ENCODE measurements at places on chromosomes 1 and 21.

GRCh38 chr1:214270097-214270650 lies 10.8 kb upstream of the SMYD2 start:
- no peak for DNase-seq

DNA sequence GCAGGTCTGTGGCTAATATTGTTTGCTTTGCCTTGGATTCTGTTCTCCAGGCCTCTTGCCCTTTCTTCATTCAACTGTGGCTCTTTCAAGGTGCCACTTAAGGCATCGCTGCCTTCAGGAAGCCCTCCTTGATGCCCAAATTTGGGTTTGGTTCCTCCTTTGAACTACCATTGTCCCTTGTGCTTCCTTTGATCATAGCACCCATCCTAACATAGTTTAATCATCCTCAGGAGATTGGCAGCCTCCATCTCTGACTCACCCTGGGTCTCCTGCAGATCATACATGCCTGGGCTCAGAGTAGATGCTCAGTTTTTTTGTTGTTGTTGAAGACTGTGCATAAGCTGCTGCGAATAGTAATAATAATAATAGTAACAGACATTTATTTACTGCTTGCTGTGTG lies 54.4 kb upstream of the ACOT11 start:
- DNase-seq: no peak

DNA sequence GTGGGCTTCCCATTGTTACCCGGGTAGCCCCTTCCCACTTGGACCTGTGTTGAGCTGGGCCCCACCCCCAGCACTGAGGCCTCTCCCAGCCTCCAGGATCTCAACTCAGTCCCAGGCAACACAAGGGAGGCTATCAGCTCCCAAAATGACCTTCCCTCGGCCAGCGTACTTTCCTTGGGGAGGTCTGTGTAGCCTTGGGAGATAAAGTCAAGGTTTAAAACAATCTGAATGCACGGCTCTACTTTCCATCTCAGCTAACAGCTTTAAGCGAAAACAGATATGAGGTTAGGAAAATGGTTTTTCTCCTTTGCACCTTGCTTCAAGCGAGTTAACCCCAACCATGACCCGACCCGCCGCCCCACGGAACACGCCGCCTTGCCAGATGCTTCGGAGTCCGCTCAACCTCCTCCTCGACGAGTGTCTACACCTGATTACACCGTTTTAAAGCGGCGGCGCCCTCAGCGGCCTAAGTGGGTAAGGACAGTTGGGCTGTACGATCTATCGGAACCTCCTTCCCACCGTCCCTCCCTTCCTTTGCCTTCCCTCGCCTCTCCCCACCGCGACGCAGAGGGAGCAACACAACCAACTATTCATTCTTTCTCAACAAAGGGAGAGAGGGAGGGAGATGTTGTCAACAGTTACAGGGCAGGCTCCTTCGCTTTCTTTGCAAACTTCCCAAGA lies 1.1 kb downstream of the BCAR3 start:
- peak; percentile 35 for DNase-seq

DNA sequence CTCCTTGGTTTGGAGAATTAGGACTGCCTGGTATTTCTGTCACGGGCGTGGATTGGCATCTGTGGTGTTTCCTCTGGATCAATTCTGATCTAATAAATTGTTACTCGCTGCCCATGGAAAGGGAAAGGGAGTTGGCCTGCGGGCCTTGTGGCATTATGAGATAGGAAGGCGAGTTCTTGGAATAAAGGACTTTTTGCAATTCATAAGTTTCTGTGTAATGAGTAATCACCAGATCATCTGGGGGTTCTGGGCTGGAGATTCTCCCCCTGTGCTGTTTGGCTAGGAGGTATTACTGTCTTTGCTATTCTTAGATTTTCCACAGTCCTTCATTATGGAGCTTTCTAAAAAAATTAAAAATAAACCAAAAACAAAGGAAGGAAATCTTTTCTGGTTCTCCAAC lies 315.9 kb downstream of the CAMTA1 start:
- DNase-seq: no peak

- no peak for DNase-seq
Measured at GRCh38 chr1:79044974-79045650, 38.6 kb upstream of the ADGRL4 start.

DNA sequence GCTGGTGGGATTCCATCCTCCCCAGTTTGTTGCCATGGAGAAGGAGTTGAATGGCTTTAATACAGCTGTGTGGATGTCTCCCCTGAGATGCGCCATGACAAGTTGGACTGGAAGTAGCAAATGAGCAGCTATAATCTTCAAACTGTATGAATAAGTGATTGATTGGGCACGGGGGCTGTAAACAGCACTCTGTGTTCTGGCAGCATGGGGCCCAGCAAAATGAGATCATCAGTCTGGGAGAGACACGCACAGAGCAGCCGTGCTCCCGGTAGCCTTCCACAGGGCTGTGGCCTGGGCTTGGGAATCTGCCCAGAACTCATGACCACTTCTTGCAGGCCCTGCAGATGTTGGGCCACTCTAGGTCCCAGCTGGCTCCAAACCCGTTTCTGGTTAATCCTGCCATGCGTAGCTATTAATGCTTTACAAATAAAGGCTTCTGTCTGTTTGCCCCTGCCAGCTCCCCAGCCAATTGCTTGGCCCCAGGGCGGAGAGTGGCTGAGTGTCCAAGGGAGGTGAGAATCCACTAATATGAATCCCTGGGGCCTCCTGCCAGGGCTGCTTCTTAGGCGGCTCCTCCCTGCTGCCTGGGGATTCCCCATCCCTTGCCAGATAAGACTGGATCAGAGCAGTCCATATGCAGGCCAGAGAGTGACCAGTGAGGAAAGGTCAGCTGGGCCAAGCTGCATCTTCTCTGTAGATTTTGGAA lies 642.9 kb downstream of the AJAP1 start:
- no peak for DNase-seq

DNA sequence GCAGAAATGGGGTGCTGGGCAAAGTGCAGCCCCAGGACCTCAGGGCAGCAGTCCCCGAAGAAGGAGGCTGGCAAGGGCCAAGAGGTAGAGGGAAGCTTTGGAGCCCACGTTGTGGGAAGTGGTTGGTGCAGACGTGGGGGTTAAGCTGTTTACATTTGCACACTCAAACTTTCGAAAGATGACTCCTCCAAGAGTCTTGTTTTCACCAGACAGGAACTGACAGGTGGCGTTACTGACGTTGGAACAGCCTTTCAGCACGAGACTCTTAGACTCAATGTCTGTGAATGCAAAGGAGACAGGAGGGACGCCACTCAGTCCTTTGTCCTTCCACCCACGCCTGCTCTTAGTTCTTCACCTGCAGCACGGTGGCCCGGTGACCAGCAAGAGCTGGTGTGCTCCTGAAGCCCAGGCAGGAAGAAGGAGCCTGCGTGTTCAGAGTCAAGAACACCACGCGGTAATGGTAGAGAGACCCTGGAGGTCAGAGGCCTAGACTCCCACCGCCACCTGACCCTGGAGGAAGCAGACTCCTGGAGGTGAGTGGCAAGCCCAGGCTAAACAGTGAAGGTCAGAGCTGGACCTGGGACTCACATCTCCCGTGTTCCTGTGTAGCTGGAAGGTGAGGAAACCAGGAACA lies 15.9 kb downstream of the LYPD8 start:
- no peak for DNase-seq

- no peak for DNase-seq
Measured at GRCh38 chr1:183884526-183884925, 79.6 kb downstream of the RGL1 start.

GRCh38 chr1:204818998-204819397 lies 51.7 kb upstream of the NFASC start:
- no peak for DNase-seq

DNA sequence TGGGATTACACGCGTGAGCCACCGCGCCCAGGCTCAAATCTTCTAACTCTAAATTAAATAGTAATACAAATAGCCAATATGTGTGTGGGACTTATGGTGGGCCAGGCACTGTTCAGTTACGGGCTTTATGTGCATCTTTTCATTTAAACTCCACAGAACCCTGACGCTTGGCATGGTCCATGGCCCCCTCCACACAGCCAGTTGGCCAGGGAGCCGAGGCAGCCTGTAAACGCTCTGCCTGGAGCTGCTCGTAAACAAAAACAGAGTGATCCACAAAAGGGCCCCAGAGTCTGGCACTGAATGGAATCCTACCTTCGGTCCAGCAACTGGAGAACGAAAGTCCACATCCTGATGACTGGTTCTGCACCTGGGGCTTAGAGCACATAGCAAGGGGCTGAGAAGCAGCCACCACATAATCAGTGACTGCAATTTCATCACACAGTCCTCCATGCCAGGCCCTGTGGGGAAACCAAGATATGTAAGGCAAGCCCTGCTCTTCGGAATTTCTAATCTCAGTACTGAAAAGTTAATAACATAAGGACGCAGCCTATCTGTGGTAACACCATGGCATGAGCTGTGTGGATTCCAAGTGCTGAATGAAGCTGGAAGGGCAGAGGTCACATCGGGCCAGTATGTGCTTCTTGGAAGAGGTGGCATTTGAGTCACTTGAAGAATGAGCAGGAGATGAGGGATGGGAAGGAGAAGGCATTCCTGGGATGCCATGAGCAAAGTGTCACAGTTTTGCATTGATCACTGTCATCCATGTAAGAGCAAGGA lies 13.5 kb upstream of the ADAMTSL4 start:
- DNase-seq: no peak

GRCh38 chr1:75985827-75986226 lies 53.6 kb upstream of the ASB17 start:
- no peak for DNase-seq

- no peak for DNase-seq
Measured at GRCh38 chr1:16068356-16069270, 4.8 kb downstream of the FAM131C start.

- DNase-seq: no peak
Measured at GRCh38 chr1:147643974-147644373, 26.4 kb downstream of the ACP6 start.

DNA sequence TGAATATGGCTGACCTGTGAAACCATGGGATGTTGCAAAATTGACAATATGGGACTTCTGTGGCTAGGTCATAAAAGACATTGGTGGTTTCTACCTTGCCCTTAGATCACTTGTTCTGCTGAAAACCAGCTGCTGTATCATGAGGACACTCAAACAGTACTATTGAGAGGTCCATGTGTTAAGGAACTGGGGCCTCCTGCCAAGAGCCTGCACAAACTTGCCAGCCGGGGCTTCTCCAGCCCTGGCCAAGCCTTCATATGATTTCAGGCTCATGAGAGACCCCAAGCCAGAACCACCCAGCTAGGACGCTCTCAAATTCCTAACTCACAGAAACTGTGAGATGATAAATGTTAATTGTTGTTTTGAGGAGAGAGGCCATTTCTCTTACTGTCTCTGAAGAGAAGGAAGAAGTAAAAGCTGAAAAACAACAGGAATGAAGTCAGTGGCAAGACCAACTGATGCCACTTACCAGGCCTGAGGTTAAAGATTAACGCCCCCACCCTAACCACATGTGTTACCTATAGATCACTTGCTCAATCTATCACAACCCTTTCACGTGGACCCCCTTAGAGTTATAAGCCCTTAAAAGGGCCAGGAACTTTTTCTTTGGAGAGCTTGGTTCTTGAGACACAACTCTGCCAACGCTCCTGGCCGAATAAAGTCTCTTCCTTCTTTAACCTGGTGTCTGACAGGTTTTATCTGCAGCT lies 3.9 kb upstream of the PITHD1 start:
- no peak for DNase-seq

DNA sequence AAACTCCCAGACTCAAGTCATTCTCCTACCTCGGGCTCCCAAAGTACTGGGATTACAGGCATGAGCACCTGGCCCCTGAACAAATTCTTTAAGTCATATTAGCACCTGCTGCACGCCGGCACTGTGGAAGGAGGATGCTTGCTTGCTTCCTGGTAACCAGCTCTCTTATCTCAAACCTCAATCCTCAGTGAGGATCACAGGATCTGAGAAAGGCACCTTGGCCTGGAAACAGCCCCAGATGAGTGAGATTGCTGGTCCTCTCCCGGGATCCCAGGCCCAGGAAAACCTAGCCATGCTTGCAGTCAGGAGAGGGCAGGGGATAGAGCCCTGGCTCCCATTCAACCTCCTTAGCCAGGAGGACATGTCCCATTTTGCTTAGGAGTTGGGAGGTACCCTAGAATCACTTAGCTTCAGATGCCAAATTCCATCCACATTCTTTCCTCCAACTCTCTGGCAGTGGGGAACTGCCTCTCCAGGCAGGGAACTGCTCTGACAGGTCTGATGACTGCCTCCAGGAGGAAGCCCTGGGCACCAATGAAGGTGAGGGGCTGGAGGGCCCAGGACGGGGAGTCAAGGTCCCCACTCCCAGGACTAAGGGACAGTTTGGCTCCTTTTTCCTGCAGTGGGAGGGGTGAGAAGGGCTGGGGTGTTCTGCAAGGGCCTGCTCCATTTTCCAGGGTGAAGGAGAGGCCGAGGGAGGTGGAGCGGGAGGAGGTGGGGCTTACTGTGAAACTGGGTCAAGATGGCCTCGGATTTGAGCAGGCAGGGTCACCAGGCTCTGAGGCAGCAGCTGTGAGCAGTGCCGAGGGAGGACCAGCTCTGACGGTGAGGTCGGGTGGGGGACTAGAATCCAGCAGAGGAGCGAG lies 9.5 kb downstream of the GPR37L1 start:
- DNase-seq: no peak

DNA sequence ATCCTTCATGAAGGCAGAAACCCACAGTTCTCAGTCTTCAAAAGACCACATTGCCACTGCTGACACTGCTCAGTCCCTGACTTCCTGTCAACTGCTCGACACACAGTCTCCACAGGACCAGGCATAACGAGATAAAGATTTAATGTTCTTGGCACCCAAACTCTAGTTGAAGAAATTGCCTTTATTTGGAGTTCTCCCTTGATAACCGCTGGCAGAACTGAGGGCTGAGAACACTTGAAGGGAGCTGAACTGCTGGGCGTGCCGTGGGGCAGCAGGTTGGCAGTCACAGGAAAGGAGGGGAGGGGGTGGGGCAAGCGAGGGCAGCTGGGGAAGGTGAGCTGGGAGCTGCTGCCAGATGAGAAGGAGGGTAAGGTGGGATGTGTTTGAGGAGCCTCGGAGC lies 15.9 kb downstream of the HENMT1 start:
- DNase-seq: no peak

DNA sequence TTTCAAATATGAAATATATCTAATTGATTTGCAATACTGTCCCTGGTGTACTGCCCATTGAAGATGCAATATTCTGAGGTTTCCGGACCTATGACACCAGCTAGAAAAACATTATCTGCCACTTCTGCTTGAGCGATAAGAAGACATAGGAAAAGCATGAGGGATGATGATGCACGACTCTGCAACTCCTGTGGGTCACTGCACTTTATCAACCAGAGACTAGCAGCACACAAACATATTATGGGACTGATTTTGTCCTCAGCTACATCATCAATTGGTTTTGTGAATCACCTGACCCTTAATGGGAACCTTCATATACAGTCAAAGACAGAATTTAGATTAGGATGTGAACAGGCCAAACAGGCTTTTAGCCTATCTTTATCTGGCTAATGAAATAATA lies 13.8 kb upstream of the KCNA3 start:
- no peak for DNase-seq
